NCI-H460 (cell line): ENCODE measurements at places on chromosomes 16 and 17.

- DNase-seq, result no peak
Measured at GRCh38 chr17:61160204-61160603, 239.4 kb upstream of the TBX2 start.

DNA sequence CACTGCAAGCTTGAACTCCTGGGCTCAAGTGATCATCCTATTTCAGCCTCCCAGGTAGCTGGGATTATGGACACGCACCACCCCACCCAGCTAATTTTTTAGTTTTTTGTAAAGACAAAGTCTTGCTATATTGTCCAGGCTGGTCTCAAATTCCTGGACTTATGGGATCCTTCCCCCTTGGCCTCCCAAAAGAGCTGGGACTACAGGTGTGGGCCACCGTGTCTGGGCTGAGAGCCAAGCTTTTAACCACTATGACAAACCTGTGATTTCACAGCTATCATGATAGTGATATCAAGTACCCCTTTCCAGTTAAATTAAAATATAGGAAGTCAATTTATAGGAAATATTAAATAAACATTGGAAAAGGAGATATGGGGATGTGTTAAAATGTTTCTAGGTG, 74.6 kb upstream of the IRX6 start:
- DNase-seq, result no peak

DNA sequence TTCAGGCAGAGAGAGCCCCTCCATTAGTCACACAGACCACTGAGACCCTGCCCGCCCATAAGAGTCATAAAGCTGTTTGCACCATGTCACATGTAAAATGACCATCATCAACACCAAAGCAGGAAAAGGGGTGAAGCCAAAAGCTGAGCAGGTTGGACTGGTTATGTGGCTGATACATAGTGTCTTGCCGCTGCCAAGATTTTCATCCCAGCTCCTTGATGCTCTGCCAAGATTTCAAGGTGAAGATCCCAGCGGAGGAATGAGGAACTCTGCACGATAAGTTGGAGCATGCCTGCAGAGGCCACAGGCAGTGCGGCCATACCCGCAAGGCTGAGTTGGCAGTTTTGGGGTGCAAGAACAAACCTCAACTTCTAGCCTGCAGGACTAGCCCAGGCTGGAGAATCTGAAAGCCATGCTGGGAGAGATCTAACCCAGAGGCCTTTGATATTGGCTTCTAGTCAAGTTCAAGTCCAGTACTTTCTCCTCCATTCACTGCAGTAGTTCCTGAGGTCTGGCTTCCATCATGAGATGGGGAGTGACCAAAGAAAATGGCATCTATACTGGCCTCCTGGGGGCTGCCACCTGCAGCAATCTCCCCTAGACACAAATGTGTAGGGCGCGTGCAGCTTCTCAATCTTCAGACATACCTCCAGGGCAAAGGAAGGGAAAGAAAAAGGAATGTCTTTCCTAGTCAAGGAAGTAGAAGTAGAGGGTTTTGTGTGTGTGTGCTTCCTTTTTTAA, 79.7 kb upstream of the NOL11 start:
- no peak for DNase-seq

- DNase-seq, result no peak
Measured at GRCh38 chr17:62756198-62756597, 51.9 kb downstream of the MARCHF10 start.

DNA sequence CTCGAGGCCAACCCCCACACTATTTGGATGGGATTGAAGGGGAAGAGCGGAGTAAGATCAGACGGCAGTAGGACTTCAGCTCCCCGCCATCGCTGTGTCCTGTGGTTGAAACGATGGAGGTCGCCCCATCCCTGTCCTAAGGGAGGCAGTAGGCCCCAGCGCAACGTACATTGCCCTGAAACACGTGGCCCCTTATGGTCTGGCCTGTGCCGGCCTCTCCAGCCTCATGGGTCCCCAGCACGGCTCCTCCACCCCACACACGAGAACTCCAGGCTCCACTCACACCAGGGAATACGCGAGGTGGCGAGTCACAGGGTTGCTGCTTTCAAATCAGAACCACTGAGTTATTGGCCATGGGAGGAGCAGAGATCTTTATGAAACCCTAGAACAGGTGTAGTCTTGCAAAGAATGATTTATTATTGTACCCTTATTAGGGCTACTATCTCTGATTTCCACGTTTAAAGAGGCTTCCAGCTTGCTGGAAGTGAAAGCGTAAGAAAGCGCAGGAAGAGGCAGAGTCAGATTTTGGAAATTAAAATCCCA, 669 bp upstream of the DCTPP1 start:
- no peak for DNase-seq

GRCh38 chr16:17416461-17417311, 54.1 kb downstream of the XYLT1 start:
- DNase-seq, result no peak

DNA sequence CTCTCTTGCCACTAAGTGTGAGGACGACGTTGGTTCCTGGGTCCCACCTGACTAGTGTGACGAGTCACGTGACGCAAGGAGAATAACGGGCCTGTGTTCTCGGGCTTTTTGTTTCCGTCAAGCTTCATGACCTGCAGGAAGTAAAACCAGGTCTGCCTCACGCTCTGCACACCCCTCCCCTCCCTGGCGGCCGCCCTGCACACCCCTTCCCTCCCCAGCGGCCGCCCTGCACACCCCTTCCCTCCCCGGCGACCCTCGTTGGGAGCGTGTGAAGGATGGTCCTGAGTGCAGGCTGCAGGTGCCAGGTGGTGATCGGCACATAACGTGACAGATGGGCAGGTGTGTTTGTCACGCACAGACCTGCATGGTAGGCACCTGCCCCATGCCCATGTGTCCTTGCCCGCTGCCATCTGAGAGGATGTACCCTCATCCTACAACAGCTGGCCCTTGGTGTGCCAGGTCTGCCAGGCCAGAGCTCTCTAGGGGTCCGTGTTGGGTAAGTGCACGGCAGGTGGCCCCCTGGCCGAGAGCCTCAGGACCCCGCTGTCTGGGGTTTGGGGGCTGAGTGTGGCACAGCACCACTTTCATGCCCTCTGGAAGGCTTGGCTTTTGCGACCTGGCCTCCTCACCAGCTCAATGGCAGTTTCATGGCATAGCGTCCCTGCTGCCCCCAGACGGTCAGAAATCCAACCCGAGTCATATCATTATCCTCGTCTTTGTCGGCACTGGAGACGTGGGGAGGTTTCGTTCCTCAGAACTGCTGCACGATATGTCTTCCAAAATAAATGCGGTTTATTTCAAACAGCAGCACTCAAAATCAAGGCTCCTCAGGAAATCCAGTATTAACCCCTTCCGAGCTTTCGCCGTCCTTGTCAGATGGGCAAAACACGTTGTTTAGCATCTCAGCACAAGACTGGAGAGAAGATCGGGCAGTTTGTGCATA, 191.8 kb upstream of the CHMP6 start:
- DNase-seq, result no peak
